ENCODE measurements at places on chromosomes 7 and 10. TPM values are rescaled to one million over a fixed set of nuclear protein-coding genes. Genes with fewer than 3 reads are reported as not detected.

Gene ERVW-1
- not detected for total RNA-seq

Gene HMX3
- not detected for total RNA-seq

Gene ASB4
- 0.56 TPM for total RNA-seq

Gene TMEM176B
- total RNA-seq: not detected

Gene DIP2C
- total RNA-seq: 14.6 TPM

Gene CYP3A7
- total RNA-seq: not detected

Gene BMS1
- 23.8 TPM for total RNA-seq

Gene WNT8B
- total RNA-seq: not detected

Gene TUBGCP2
- total RNA-seq: 39.3 TPM

Gene FAM20C
- total RNA-seq: 38.0 TPM

Gene CDHR3
- total RNA-seq: 5.4 TPM

Gene PRKG1
- total RNA-seq: not detected

Gene NEUROG3
- not detected for total RNA-seq

Gene ZNRF2
- 3.9 TPM for total RNA-seq

Gene NPFFR1
- not detected for total RNA-seq

Measured in A549 treated with ZK216348 at 1 μM for 4 hours (cell line).